ENCODE measurements at places on chromosomes 12 and 14.

GRCh38 chr12:63821781-63822251 lies 22.7 kb upstream of the SRGAP1 start:
- peak; percentile 20 for DNase-seq
- no peaks in the 10 kb centered on the region for H3K36me3 ChIP-seq
- peaks cover 4% of the 10 kb centered on the region for H3K4me1 ChIP-seq
- H3K27ac ChIP-seq = no peak overlapping the region
- peak overlapping the region; percentile 38 for H3K4me3 ChIP-seq

DNA sequence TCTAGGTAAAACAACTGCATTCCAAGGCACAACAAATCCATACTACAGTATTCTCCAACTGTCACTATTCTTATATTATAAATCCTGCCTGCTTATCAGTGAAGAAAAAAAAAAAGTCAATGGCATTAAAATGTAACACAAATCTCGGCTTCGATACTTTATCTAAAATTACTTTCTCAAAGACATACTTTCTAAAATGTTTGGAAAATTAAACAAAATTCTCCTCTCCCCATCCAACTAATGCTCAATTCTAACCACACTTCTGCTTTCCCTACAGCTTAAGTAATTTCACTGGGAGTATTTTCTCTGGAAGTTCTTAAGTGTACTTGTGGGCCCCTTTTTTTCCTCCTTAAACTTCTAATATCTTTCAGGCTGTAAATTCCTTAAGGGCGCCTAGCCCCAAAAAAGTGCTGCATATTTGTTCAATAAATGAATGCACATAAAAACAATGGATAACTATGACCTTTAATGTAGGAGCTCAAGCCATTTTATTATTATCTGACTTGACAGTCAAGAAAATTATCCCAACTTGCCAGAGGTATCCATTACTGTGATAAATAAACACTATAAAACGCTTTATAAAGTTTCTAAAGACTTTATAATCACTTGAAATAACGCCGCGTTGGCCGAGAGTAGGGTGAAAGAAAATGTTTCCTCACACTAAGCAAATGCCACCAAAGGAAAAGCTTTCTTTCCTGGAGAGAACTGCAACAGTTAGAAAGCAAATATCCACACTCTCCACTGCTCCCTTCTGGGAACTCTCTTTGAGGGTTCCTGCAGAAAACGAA lies 977 bp downstream of the HEATR5A start:
- no peaks in the 10 kb centered on the region for H3K36me3 ChIP-seq
- peaks cover 4% of the 10 kb centered on the region for H3K4me1 ChIP-seq
- H3K27me3 ChIP-seq = no peaks in the 10 kb centered on the region
- DNase-seq = no peak

DNA sequence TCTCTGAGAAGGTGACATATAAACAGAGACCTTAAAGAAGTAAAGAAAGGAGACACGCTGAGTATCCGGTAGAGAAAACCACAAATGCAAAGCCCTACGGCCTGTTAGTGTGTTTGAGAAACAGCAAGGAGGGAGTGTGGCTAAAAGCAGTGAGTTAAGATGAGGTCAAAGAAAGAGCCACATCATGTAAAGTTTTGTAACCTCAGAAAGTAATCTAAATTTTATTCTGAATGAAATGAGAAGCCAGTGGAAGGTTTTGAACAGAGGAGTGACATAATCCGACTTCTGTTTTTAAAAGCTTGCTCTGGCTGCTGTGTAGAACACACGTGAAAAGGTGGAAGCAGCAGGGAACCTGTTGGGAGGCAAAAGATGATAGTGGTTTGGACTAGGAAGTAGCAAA lies 32.6 kb downstream of the PPP2R5E start:
- DNase-seq = no peak
- H3K36me3 ChIP-seq = no peaks in the 10 kb centered on the region
- no peak overlapping the region for H3K4me3 ChIP-seq
- no peak overlapping the region for H3K27ac ChIP-seq
- peaks cover 38% of the 10 kb centered on the region for H3K4me1 ChIP-seq
- no peaks in the 10 kb centered on the region for H3K27me3 ChIP-seq

GRCh38 chr12:3316776-3317480 lies 174.1 kb upstream of the PRMT8 start:
- H3K27ac ChIP-seq = no peak overlapping the region
- no peak for DNase-seq
- H3K36me3 ChIP-seq = no peaks in the 10 kb centered on the region
- H3K4me3 ChIP-seq = no peak overlapping the region
- no peaks in the 10 kb centered on the region for H3K27me3 ChIP-seq

DNA sequence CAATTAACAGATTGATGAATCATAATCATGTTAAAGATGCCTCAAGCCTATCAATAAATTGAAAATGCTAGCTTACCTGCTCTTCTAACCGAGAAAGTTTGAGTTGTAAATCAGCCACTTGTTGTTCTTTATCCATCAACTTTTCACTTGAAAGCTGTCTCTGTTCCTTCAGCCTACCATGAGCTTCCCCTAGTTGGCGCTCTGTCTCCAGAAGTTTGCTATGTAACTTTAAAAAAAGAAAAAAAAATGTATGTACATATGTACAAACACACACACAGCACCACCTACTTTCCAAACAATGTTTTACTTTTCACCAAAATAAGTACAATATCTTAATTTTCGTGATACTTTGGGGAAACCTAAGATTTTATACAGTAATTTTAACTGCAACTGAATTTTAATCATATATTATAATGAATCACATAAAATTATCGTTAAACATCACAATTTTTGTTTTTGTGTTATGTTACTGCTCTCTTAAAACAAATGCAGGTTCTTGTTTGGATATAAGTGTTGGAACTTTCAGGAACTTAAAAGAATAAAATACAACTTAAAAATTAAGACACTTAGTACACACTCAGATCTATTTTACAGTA lies 101.2 kb downstream of the EEA1 start:
- peaks cover 13% of the 10 kb centered on the region for H3K36me3 ChIP-seq
- no peak overlapping the region for H3K4me3 ChIP-seq
- DNase-seq = no peak
- no peak overlapping the region for H3K27ac ChIP-seq
- no peaks in the 10 kb centered on the region for H3K4me1 ChIP-seq
- H3K27me3 ChIP-seq = no peaks in the 10 kb centered on the region

GRCh38 chr12:65828711-65829339 lies 4.5 kb downstream of the HMGA2 start:
- H3K27me3 ChIP-seq = peaks cover 25% of the 10 kb centered on the region
- peaks cover 20% of the 10 kb centered on the region for H3K4me1 ChIP-seq
- DNase-seq = no peak
- no peak overlapping the region for H3K4me3 ChIP-seq

GRCh38 chr12:9364224-9365176 lies 156.3 kb upstream of the PZP start:
- no peaks in the 10 kb centered on the region for H3K36me3 ChIP-seq
- peak overlapping the region; percentile 17 for H3K4me3 ChIP-seq
- no peaks in the 10 kb centered on the region for H3K27me3 ChIP-seq
- no peak overlapping the region for H3K27ac ChIP-seq
- peaks cover 16% of the 10 kb centered on the region for H3K4me1 ChIP-seq
- DNase-seq = peak; percentile 3

- H3K36me3 ChIP-seq = no peaks in the 10 kb centered on the region
- H3K27ac ChIP-seq = no peak overlapping the region
- H3K4me3 ChIP-seq = no peak overlapping the region
These were observed 70.8 kb downstream of the DPF3 start for GRCh38 chr14:72822946-72823611.

DNA sequence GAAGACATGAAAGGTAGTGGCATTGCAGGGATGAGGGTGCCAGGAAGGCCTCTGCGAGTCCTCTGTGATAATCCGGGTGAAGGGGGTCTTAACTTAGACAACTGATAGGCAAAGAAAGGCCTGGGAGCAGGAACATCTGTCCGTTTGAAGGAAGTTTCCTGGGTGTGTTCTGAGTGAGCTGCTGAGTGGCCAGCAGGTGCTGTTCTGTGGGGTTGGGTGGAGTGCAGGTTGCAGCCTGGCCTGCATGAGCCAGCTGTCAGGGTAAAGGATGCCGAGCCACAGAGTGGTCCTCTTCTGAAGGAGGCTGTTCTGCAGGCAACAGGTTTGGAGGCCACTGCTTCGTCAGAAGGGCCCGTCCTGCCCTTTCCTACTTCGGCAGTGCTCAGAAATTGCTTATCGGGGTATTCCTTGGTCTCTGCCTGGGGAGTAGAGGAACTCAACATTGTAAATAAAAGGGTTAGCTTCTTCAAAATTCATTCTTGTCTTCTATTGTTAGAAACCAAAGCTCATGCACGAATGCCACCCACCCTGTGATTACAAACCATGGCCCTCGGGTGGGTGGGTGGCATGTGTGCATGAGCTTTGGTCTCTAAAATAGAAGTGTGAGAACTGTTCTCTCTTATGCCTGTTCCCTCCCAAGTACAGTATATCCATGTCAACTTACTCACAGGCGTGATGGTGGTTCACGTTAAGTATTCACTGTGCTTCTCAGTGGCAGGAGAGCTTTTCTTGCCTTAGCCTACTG lies 118.9 kb downstream of the CHST11 start:
- no peaks in the 10 kb centered on the region for H3K36me3 ChIP-seq
- no peaks in the 10 kb centered on the region for H3K27me3 ChIP-seq

GRCh38 chr14:103718572-103718971 lies 3.0 kb downstream of the ZFYVE21 start:
- H3K36me3 ChIP-seq = no peaks in the 10 kb centered on the region
- no peaks in the 10 kb centered on the region for H3K27me3 ChIP-seq
- peaks cover 30% of the 10 kb centered on the region for H3K4me1 ChIP-seq
- no peak overlapping the region for H3K27ac ChIP-seq
- no peak for DNase-seq
- no peak overlapping the region for H3K4me3 ChIP-seq

- no peaks in the 10 kb centered on the region for H3K27me3 ChIP-seq
- H3K27ac ChIP-seq = no peak overlapping the region
- H3K4me1 ChIP-seq = no peaks in the 10 kb centered on the region
- H3K4me3 ChIP-seq = no peak overlapping the region
- DNase-seq = no peak
These were observed 140.1 kb downstream of the ALG10B start for GRCh38 chr12:38456537-38457120.

DNA sequence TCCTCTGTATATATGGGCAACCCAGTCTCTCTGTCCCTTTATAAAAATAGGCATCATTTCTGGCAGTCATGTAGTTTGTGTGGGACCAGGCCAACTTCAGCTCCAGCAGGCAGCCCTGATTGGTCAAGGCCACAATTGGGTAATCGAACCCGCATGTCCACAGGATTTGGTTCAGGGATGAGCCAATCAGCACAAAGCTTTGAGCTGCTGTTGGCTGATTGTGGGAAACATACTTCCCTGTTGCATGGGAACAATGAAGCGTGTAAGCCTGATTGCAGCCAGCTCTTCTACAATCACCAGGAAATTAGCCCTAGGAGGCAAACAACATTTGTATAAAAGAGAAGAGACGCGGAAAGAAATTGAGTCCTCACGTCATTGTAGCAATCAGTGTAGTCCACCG lies 328.6 kb downstream of the PCNX1 start:
- H3K36me3 ChIP-seq = no peaks in the 10 kb centered on the region
- H3K4me1 ChIP-seq = no peaks in the 10 kb centered on the region
- no peak for DNase-seq
- H3K27ac ChIP-seq = no peak overlapping the region

GRCh38 chr12:48768147-48768546 lies 20.7 kb downstream of the ADCY6 start:
- peaks cover 6% of the 10 kb centered on the region for H3K4me1 ChIP-seq
- H3K27me3 ChIP-seq = no peaks in the 10 kb centered on the region
- no peaks in the 10 kb centered on the region for H3K36me3 ChIP-seq

- DNase-seq = no peak
- no peak overlapping the region for H3K27ac ChIP-seq
- H3K27me3 ChIP-seq = no peaks in the 10 kb centered on the region
These were observed 82.0 kb downstream of the DNAH10 start for GRCh38 chr12:123843912-123844748.

GRCh38 chr14:99818503-99819036 lies 25.4 kb downstream of the EML1 start:
- no peak for DNase-seq
- no peaks in the 10 kb centered on the region for H3K36me3 ChIP-seq
- peaks cover 20% of the 10 kb centered on the region for H3K4me1 ChIP-seq
- no peak overlapping the region for H3K27ac ChIP-seq
- H3K4me3 ChIP-seq = no peak overlapping the region

- H3K27me3 ChIP-seq = no peaks in the 10 kb centered on the region
- no peak for DNase-seq
- H3K36me3 ChIP-seq = no peaks in the 10 kb centered on the region
- peaks cover 22% of the 10 kb centered on the region for H3K4me1 ChIP-seq
- H3K4me3 ChIP-seq = no peak overlapping the region
These were observed 30.3 kb upstream of the IRF2BPL start for GRCh38 chr14:77058785-77059184.

GRCh38 chr14:71652368-71652767 lies 279.9 kb upstream of the RGS6 start:
- H3K4me3 ChIP-seq = no peak overlapping the region
- no peaks in the 10 kb centered on the region for H3K4me1 ChIP-seq
- no peak overlapping the region for H3K27ac ChIP-seq

DNA sequence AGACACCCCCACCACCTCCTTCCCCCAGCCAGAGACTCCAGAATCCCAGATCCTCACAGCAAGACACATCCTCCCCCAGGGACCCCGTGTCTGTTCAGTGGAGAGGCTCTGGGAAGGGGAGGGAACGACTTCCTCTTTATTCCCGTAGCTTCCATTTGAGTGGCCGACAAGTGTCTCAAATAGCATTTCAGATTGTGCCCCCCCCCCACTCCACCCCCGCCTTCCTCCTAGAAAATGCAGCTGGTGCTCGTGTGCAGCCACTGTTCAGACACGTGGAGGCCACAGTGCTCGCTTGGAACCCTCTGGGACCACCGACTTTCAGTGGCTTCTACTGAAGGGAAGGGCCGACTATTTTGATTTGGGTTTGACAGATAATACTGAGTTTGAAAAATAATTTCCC lies 14.3 kb downstream of the PPP2R5C start:
- H3K4me1 ChIP-seq = peaks cover 15% of the 10 kb centered on the region
- no peaks in the 10 kb centered on the region for H3K27me3 ChIP-seq
- DNase-seq = no peak
- H3K27ac ChIP-seq = no peak overlapping the region

DNA sequence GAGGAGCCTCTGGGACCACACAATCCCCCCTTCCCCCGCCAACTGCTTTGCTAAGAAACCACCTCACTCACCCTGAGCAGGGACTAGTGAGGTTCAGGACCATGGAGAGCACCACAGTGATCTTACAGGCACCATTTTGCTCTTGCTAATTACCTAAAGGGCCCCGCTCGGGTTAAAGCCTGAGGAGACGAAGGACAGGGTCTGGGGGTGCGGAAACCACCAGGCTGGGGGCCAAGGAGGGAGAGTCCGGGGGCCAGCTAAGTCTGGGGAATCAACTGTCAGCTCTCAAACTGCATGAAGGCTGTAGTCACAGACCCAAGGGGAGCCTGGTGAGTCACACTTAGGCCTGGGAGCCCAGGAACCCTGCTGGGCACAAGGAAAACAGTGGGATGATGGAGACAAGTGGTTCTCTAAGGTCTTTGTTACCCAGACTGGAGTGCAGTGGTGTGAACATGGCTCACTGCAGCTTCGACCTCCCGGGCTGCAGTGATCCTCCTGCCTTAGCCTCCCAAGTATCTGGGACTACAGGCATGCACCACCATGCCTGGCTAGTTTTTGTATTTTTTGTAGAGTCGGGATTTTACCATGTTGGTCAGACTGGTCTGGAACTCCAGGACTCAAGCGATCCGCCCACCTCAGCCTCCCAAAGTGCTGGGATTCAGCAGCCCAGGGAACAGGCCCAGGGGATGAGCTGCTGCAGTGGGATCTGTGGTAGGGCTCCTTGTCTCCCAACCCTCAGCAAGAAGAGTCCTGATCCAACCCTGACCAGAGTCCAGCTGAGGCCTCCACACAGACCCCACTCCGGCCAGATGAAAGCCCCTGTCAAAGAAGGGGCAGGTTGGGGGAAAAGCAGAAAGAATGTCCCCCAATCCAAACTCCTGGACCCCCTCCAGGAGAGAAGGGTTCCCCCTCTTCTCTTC lies 98.8 kb downstream of the CALM1 start:
- no peak overlapping the region for H3K27ac ChIP-seq
- H3K4me1 ChIP-seq = peaks cover 3% of the 10 kb centered on the region

All from CD4-positive, alpha-beta T cell (primary cell).